Type B pancreatic cell (in vitro differentiated cells): ENCODE measurements at places on chromosomes 12 and 14.

DNA sequence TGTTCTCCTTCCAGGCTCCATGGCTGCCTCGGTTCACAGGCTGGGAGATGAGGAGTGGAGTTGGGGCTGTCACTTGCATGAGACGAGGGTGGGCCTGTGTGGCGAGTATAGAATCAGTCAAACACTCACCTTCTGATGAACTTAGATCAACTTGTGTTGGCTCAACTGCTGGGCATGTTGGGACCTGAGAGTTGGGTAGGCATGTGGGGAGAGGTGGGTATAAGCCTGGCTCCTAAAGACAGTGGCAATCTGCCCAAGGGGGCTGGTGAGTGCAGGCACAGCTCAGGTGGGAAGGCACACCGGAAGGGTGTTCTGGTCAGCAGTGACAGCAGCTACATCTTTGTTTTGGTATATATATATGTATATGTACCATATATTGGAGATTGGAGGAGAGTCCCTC is 30.1 kb upstream of the TDRD9 start:
- no peak for DNase-seq

- DNase-seq = no peak
These were observed 23.5 kb downstream of the GPHB5 start for GRCh38 chr14:63295231-63295685.

GRCh38 chr14:58677996-58678395 is 40.2 kb downstream of the DACT1 start:
- no peak for DNase-seq

GRCh38 chr14:88305528-88306322 is 17.3 kb downstream of the KCNK10 start:
- no peak for DNase-seq

DNA sequence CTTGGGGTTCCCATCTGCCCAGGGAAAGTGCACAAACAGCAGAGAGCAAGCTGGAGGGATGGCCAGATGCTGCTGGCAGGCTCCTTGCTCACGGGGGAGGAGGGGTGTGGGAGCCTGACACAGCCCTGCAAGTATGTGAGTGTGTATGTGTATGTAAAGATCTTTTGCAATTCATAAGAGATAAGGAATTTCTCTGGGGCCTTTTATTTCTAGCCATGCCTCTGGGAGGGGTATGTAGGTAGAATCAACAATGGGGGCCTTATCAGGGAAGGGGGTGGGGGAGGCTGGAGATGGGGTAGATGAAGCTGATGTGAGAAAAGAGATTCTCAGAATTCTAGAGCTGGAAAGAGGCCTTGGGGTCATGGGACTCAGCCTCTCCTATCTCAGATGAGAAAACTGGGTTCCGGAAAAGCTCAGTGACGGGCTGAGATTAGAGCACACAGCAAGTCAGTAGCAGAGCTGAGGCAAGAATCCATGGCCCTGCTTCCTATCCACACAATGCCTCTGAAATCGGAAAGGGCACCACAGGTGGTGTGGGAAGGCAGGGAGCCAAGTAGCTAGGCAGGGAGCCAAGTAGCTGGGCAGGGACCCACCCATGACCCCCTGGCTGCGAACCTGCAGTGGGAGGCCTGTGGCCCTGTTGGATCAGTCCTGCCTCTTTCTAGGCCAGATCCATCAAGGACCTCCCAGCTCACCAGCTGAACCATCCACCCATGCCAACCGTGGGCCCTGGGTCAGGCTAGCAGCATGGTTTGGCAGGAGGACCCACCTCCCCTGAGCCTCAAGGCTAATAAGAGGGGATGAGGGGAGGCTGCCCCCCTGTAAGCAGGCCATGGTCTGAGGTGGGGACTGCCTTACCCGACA is 54.7 kb downstream of the PLEKHG3 start:
- DNase-seq = no peak

GRCh38 chr12:67082221-67082620 is 186.9 kb upstream of the CAND1 start:
- no peak for DNase-seq

GRCh38 chr14:74554742-74555362 is 57.2 kb downstream of the LTBP2 start:
- DNase-seq = no peak

- DNase-seq = no peak
These were observed 26.6 kb downstream of the DCN start for GRCh38 chr12:91155990-91156389.

GRCh38 chr14:100780246-100780645 is 45.7 kb upstream of the MEG3 start:
- DNase-seq = peak; percentile 37

- DNase-seq = no peak
These were observed 1.4 kb upstream of the SOX5 start for GRCh38 chr12:23950775-23951451.

DNA sequence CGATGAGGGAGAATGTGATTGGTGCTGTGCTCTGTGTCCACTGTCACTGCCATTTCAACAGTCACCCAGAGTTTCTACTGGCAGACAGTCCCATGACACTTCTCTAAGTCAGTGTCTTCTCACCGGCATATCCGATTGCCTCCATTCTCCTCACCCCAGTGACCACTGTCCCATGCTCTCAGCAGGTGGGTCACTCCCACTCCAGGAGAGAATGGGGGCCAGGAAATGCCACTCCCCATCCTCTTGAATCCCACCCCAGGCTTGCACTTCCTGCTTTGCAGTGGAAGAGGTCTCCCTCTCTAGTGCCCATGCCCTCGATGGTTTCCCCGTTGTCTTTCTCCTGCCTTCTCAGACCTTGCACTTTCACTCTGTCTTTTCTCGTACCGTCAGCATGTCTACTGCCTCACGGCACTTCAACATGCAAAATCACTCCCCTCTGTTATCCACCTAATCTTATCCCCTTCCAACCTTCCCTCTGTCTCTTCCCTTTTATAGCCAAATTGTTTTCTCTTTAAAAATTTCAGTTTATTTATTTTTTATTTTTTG is 2.2 kb upstream of the EP400 start:
- no peak for DNase-seq

- peak; percentile 36 for DNase-seq
These were observed 255.7 kb downstream of the ADGRD1 start for GRCh38 chr12:131209082-131210070.

- DNase-seq = no peak
These were observed 134.4 kb downstream of the DACT1 start for GRCh38 chr14:58772116-58772515.

- DNase-seq = no peak
These were observed 183.1 kb downstream of the PHLDA1 start for GRCh38 chr12:75848431-75848925.

- no peak for DNase-seq
These were observed 7.3 kb upstream of the GALNT9 start for GRCh38 chr12:132336451-132337413.

- no peak for DNase-seq
These were observed 56.2 kb downstream of the APOBEC1 start for GRCh38 chr12:7609495-7609894.

DNA sequence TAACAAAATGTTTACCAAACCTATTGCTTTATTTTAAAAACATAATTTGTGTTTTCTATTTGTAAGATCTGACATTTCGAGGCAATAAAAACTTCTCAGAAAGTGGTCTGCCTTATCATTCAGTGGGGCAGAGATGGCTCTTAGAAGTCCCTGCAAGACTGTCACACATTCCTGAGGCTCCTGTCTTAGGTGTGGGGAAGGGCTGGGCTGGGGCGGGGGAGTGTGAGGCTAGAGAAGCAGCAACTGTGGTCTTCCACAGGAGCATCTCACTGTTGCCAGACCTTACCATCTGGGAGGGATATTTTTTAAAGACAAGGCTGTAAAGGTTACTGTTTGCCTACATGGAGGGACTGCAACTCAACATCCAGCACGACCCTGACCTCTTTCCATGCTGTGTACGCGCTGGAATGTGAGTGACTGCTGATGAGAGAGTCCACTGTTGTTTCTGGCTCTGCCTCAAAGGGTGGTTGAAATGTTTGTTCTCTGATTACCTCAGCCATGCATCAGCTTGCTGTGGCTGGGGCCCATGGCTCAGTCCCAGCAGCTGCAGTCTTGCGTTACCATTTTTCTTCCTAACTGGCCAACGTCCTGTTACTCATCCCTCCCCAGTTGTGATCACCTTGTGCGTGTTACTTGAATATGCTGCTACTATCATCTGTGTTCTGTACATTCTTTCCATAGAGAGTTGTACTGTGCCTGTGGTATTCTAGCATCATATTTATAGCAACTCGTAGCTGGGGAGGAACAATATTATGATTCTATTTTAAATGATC is 12.4 kb downstream of the ERG28 start:
- no peak for DNase-seq

GRCh38 chr12:95661360-95661759 is 110.1 kb upstream of the USP44 start:
- DNase-seq = no peak

- no peak for DNase-seq
These were observed 146.2 kb upstream of the RFLNA start for GRCh38 chr12:124148481-124149273.

- DNase-seq = no peak
These were observed 47.2 kb downstream of the RFX4 start for GRCh38 chr12:106629797-106630659.

DNA sequence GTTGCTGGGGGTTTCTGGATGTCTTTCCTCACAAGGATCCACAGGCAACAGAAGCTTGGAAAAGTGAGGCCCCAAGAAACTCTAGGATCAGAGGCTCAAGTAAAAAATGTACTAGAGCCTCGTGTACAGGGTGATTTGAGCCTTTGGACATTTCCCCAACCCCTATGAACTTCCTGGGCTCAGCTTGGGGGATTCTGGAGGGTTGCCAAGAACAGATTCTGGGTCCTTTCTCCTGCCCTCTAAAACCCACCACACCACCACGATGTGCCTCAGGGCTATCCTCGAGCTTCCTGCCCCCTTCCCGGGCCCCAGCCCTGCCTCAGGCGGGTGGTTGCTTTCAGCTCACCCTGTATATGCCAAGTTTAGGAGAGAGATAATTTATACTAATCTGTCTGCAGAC is 583 bp downstream of the FAM186B start:
- DNase-seq = no peak

DNA sequence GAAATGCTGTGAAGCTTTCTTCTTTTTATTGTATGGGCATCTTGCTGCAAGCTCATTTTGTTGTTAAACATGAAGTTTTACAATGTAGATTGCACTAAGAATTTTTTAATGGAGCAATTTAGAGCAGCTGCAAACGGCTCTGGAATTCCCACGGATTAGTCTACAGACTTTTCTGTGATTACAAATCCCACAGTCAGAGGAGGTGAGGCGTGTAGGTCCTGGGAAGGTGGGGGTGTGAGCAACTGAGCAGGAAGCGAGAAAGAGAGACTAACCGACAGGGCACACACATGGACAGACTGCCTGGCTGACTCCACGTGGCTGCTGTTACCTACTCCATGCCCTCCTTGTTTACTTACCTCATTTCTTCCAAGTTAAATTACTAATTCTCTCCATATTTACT is 348.5 kb downstream of the NPAS3 start:
- DNase-seq = no peak

- DNase-seq = no peak
These were observed 176.6 kb downstream of the ALG10 start for GRCh38 chr12:34198924-34199323.

DNA sequence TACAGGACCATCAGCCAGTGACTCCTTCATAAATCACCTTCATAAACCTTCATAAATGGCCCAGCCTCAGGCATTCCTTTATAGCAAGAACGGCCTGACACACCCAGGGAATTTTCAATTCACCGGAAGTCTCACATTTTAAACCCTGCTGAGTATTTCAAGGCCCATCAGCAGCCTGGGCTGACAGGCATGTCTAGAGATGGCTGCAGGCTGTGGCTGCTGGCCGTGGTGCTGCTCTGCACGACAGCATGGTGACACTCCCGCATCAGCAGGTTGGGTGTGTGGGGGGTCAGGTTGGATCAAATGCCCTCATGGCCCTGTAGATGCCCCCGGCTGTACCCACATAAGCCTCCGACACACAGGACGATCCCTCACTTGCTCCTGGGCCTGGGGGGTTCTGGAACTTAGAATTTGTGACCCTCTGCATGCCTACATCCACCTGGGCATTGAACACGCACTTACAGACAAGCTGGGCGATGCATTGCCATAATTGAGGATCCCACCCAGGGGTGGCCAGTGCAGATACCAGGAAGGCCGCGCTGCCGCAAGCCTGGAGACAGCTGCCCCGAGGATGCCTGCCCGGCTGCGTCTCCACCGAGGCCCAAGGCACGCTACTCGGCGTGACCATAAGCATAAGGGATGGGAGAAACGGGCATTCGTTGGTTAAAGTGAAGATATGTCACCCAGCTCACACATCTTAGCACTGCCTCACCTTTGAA is 124.3 kb downstream of the PIWIL1 start:
- no peak for DNase-seq

GRCh38 chr12:31301311-31301710 is 24.6 kb downstream of the SINHCAF start:
- no peak for DNase-seq

DNA sequence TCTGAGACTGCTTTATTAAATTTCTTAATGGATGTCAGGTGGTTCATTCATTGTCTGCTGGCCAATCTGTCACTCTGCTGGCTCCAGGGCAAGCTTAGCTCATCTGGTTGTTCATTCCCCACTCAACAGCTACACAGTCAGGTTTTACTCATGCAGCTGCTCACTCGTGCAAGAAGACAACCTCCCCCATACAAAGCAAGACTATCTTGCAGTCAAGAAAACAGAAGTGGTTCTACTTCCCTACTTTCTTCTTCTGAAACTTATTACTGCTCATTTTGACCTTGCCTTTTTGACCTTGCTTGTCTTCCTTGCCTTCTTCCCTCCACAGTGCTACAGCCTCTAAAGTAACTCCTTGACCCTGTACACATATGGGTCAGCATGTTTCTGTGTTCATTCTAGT is 277.9 kb downstream of the SSPN start:
- no peak for DNase-seq

GRCh38 chr12:94706250-94706661 is 55.9 kb upstream of the TMCC3 start:
- no peak for DNase-seq

DNA sequence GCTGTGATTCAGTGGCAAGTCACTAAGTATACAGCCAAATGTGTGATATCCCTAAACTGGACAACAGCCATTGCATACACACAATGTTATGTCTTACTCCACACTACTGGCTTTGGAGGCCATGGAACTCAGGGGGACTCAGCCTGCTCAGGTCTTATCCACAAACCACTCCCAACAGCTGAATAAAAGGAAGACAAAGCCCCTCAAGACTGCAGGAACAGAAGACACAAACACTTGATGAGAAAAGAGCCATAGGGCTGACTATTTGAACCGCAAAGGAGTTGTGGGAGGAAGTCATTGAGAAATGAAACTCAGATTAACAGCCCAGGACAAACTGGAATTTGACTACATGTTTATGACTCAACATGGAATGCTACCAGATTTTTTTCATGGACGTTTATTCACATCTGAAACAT is 40.9 kb downstream of the PTGER2 start:
- DNase-seq = no peak

- DNase-seq = no peak
These were observed 340.9 kb downstream of the BCL11B start for GRCh38 chr14:98931126-98931525.

- no peak for DNase-seq
These were observed 133.1 kb downstream of the FGD4 start for GRCh38 chr12:32532422-32532821.

DNA sequence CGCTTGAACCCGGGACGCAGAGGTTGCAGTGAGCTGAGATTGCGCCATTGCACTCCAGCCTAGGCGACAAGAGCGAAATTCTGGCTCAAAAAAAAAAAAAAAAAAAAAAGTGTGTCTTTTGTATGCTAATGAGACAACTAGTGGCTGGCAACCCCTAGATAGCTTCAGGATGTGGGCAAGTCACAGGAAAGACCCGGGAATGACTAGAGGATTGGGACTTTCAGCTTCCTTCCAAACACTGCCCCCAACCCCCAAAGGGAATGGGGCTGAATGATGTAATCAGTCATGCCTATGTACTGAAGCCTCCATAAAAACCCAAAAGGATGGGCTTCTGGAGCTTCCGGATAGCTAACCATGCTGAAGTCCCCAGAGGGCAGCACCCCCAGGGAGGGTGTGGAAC is 28.6 kb downstream of the USP44 start:
- no peak for DNase-seq
